ENCODE measurements at places on chromosomes 6 and 20. TPM values are rescaled to one million over a fixed set of nuclear protein-coding genes. Genes with fewer than 3 reads are reported as not detected.

- no peak for DNase-seq
Observed at GRCh38 chr6:147262946-147263345, 58.7 kb downstream of the STXBP5 start.

DNA sequence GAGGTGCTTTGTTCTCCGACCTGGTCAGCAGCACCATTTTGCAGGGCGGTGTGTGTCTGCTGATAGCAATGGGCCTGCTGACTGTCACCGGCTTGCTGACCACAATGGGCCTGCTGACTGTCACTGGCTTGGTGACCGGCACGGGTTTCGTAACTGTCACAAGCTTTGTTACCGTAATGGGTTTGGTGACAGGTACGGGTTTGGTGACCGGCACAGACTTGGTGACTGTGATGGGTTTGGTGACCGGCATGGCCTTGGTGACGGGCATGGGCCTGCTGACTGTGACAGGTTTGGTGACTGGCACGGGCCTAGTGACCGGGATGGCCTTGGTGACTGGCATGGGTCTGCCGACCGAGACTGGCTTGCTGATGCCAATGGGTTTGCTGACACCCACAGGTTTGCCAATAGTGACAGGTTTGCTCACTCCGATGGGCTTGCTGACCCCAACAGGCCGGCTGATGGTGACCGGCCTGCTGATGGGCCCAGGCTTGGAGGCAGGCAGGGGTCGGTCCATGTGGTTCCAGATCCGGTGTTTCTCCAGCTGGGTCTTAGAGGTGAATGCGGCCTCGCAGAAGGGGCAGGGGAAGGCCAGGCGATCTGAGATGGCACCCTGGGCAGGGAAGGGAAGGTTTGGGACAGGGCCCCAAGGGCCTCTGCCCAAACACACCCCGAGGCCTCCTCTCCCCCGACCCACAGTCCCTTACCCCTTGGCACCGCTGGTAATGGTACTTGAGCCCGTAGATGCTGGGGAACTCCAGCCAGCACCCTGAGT lies 3.4 kb downstream of the ZNF512B start:
- DNase-seq: no peak

DNA sequence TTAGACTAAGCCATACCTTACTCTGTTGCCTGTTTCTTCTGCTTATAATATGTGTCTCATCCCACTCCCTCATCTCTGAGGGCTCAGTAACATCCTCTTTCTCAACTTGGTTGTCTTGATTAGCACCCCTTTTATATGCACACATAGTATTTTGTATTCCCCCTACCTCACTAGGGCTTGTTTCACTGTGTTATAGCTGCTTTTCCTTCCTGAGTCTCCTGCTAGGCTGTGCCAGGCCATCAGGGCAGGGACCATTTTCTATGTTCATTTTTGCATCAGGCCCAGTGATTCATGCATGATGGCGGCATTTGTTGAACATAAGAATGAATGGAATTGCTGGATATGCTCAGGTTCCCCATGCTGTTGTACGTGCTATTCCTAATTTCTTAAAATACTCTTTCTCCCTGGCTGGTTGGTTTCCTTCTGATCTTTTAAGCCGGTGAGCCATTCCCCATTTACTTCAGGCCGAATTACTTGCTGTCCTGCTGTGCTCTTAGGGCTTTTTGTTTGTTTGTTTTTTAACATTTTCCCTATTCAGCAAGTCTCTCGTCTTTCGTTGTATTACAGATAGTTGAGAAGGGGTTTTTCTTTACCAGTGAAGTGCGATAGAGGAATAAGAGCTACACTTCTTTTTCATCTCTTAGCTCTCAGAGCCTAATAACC lies 183.2 kb downstream of the CARMIL1 start:
- DNase-seq: no peak

- no peak for DNase-seq
Observed at GRCh38 chr6:166630462-166630861, 3.4 kb upstream of the RPS6KA2 start.

GRCh38 chr6:158759966-158760617 lies 59.1 kb downstream of the EZR start:
- no peak for DNase-seq

DNA sequence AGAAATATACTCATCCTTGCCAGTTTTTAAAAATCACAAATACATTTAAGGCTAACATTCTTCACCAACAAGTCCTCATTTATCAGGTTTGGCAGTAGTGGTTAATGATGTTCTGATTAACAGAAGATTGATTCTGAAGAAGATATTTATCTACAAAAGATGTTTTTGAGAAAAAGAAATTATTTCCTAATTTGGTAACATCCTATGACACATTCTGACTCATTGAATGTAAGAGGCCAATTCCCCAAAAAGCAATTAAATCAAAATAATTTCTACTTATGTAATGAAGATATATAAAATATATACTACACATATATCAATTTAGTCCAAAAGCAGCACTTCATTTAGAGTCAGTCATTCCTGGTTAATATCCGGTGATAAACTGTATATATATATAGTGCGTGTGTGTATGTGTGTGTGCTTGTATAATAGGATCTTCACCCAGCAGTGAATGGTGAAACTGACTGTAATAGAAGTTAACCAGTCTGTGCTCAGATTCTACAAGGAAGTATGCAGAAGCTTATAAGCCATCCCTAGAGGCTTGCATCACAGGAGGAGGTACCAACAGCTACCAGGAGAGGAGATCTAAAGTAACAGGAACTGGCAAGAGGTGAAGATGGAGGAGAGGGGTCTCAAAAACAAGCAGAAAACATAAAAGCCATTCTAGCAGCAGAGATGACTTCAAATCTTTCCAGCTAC lies 82.9 kb upstream of the MARCKS start:
- DNase-seq: no peak

GRCh38 chr6:113048741-113049140 lies 701.6 kb downstream of the RFPL4B start:
- DNase-seq: no peak

- DNase-seq: no peak
Observed at GRCh38 chr6:74942130-74942529, 263.7 kb downstream of the COL12A1 start.

DNA sequence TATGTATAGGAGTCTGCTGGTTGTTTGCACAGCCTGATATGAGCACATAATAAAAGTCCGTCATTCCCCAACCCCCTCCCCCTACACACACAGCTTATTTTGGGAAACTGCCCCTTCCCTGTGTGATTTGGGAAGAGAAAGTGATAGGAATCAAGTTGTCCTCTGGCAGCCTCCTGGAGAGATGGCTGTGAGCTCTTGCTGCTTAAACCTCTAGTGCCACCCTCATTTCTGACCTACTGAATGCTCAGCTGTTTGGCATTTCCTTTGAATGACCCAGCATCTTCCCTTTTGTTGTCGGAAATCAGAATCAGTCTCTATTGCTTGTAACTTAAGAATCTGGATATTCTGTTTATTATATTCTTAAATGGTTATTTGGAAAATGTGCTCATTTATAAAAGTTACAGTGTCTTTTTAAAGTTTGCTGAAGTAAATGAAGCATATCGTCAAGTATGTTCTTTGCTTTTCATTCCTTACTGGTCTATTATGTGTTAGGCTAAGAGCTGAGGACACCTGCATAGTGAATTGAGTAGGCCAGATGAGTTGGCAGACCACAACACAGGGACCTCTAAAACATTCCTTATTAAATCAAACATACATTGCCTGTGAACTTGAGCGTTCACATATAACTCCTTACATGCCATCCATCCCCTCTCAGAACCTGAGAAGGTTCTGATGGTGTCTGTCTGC lies 5.5 kb downstream of the RWDD2A start:
- DNase-seq: no peak

DNA sequence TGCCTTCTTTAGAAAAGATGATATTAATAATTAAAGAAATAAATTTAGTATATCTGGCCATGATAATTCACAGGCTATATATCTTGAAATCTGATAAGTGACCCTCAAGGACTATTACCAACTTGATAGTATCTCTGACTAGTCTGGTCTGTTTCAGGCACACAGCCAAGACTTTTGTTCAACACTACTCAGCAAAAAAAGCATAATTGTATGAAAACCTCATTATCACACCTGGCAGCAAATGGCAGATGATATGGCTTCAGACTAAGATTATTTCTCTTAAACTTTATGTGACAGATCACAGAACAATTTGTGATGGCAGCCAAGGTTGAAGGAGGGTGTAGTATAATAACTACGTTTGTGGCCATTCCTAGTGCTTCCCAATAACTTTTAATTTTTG lies 114.7 kb downstream of the RWDD2A start:
- DNase-seq: no peak

DNA sequence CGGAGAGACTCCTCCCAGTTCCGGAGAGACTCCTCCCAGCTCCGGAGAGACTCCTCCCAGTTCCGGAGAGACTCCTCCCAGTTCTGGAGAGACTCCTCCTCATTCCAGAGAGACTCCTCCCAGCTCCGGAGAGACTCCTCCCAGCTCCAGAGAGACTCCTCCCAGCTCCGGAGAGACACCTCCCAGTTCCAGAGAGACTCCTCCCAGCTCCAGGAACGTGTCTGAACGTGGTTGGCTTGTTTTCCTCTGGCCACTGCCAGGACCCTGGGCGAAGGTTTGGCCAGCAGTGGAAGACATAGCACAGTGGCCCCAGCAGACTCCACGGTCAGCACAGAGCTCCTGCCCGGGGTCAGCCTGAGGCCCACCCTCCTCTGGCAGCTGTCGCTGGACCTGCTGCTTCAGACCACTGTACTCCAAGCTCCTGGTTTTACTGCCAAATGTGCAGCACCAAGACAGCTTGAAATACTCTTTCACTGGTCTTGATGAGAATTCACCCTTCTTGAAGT lies 122.3 kb upstream of the AFDN start:
- no peak for DNase-seq

DNA sequence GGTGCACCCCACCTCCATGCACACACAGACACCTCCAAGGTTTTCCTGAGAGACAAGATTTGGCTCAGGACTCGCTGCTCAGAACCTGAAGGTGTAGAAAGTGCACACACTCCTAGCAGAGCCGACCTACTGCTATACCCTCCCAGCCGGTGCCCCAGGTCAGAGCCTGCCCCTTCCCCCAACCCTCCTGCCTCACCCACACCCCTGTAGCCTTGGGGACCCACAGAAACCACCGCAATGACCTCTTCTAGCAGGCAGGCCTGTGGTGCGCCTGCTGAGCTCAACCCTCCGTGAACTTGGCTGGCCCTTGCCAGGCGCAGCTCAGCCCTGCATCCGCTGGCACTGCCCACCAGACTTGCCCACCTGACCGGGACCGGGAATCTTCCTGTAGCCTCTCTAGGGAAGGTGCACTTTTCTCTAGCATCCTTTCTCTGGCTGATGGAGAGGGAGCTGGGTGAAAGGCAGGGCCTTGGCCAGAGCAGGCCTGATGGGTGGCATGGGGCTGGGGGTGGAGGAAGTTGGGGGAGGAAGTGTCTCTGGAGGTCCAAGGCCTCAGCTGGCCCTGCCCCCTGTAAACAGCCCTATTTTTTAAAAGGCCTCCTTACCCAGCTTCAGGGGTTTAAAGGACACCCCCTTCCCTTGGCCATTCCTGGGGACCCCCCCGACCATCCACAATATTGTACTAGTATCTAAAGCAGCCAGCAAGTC lies 36.9 kb upstream of the SLCO4A1 start:
- DNase-seq: no peak

DNA sequence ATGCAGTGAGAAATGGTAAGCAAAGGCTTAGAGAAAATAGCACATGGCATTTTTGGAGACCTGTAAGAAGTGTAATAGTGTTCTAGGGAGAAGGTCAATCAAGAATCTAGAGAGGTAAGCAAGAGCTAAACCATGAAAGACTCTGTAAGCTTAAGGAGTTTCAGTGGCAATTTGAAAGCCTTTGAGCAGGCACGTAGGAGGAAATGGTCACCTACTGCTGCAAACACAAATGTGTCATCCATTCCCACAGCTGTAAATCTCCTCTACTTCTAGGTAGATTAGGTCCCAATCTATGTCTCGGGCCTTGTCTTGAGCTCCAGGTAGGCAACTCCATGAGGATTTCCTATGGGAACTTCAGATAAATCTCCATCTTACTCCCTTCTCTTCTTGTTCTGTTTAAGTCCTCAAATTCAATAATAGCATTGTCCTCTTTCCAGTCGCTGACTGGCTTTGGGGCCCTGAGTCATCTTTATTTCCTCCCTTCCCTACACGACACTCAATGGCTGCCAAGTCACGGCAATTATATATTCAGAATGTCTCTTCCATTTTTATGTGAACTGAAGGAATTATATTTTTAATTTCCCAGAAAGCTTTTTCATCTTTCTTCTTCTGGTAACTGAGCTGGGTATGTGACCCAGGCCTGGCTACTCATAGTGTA lies 24.2 kb upstream of the PAQR8 start:
- no peak for DNase-seq

DNA sequence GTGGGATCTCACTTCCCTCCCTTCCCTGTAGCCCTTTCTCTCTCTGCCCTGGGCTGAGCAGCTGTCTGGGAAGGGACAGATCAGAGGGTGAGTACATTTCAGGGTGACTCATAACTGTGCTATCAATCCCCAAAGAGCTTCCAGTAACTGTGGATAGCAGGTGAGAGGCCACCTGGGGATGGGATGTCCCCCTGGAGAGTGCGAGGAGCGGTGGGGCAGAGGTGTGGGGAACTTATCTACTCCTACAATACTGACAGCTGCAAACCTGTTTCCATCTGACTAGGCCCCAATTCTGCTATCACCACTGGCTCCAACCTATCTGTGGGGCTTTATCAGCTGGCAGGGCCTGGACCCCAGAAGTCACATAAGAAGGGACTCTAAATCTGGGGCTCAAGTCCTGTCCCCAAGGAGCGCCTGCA lies 32.6 kb downstream of the KCNK5 start:
- DNase-seq: no peak

DNA sequence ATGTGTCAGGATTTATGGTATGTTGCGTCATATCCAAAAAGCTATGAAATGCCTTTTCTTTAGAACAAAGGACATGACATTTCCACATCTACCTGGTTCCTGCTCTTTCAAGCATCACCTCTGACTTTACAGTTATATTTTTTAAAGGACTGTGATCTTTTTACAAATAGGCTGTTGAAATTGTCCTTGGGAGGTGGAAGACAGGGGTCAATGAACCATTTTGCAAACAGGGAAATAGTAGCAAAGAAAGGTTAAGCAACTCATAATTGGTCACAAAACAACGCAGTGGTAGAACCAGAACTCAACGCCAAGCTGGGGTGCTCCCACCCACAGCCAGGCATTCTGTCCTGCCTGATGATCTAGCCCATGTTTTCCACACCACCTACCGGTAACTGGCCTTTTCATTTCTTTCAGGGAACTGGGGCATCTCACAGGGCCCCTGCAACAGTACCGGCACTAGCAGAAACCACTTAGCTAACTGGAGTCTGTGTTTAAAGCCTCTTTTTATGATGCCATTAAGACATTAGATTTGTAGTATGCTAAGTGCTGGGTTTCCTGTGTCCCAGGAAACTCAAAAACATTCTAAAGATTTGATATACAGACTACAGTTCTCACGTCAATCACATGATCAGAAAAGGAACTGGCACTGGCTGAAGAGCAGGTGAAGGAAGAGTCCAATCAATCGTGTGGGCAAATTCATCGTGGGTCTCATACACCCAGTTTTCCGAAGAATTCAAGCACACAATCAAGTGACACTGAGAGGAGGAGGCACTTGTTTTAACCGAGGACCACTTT lies 13.9 kb downstream of the ZNF217 start:
- DNase-seq: peak; percentile 32

- DNase-seq: no peak
Observed at GRCh38 chr6:106730718-106731117, 101.3 kb downstream of the QRSL1 start.

The RSPO3 gene
- not detected for total RNA-seq

The FOXQ1 gene
- total RNA-seq: not detected

The C2 gene
- 1.0 TPM for total RNA-seq

The TP53TG5 gene
- not detected for total RNA-seq

The RBPJL gene
- total RNA-seq: not detected
